T-helper 17 cell (primary cell): ENCODE measurements at places on chromosomes 2 and 18. TPM values are rescaled to one million over a fixed set of nuclear protein-coding genes. Genes with fewer than 3 reads are reported as not detected.

DNA sequence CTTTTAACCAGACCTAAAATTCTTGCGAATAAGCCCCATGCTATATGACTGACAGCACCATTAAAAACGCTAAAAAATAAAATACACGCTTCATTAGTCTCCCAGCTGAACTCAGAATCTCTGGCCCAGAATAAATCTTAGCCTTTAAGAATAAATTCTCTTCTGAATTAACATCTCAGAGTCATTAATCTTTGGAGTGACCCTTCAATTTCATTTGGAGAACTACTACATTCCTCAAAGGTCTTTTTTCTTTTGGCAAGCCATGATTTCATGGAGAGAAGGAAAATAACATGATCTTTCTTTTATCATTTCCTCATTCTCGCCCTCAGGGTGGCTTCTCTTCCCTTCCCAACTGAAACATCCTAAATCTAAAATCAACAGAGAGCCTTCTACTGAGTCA is 259.0 kb downstream of the AFF3 start:
- no peaks in the 10 kb centered on the region for H3K36me3 ChIP-seq
- H3K27me3 ChIP-seq, result peaks cover 10% of the 10 kb centered on the region
- H3K27ac ChIP-seq, result no peak overlapping the region
- H3K4me3 ChIP-seq, result no peak overlapping the region
- no peak for DNase-seq
- H3K4me1 ChIP-seq, result no peaks in the 10 kb centered on the region

- no peak for DNase-seq
- no peak overlapping the region for H3K4me3 ChIP-seq
- no peaks in the 10 kb centered on the region for H3K4me1 ChIP-seq
- H3K27me3 ChIP-seq, result no peaks in the 10 kb centered on the region
These were observed 101.5 kb upstream of the SETBP1 start for GRCh38 chr18:44579028-44579702.

The PAIP2B gene
- total RNA-seq, result 2.4 TPM

The SUPT7L gene
- 51.1 TPM for total RNA-seq

The ALS2 gene
- 6.7 TPM for total RNA-seq

GRCh38 chr2:212843409-212844199 is 305.0 kb upstream of the ERBB4 start:
- H3K4me1 ChIP-seq, result no peaks in the 10 kb centered on the region
- no peak for DNase-seq
- no peak overlapping the region for H3K4me3 ChIP-seq
- no peak overlapping the region for H3K27ac ChIP-seq
- H3K36me3 ChIP-seq, result no peaks in the 10 kb centered on the region

- peaks cover 11% of the 10 kb centered on the region for H3K4me1 ChIP-seq
- no peak overlapping the region for H3K4me3 ChIP-seq
- H3K36me3 ChIP-seq, result no peaks in the 10 kb centered on the region
- no peak overlapping the region for H3K27ac ChIP-seq
These were observed 9.6 kb upstream of the CHST10 start for GRCh38 chr2:100427111-100427510.

The ANKRD30B gene
- total RNA-seq, result not detected

GRCh38 chr18:70366174-70366573 is 77.3 kb downstream of the SOCS6 start:
- no peak for DNase-seq
- peaks cover 33% of the 10 kb centered on the region for H3K27me3 ChIP-seq
- H3K27ac ChIP-seq, result no peak overlapping the region
- peaks cover 2% of the 10 kb centered on the region for H3K36me3 ChIP-seq
- no peaks in the 10 kb centered on the region for H3K4me1 ChIP-seq
- H3K4me3 ChIP-seq, result no peak overlapping the region

DNA sequence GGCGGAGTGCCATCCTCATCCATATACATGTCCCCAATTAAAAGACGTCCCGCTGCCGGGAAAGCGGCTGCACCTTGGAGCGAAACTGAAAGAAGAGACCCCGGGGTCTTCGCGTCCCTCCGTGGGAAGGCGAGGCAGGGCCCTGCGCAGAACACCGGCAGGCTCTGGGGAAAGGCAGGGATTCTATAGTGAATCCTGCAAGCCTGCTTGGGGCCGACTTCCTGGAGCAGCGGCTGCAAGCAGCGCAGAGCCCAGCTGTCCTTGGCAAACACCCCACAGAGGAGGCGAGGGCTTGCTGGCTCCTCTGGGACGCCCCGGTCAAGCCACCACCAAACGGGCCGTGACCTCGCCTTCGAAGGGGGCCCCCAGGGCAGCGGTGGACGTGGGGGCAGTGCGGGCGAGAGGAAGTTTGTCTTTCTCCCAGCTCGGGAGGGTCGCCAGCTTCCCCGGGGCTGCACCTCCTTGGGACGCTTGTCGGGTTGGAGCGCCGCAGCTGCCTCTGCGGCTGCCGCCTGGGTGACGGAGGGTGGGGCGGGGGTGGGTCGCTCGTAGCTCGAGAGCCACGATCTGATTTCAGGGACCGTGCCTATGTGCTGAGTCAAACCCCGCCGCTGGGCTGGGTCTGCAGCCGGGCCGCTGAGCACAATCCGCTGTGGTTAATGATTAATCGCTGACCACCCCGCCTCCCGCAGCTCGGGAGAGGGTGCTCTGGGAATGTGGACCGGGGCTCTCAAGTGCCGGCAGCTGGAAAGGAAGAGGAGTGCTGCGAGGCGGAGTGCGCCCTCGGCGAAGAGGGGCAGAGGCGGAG is 486 bp upstream of the GPR39 start:
- H3K4me3 ChIP-seq, result peak overlapping the region; percentile 52
- H3K27me3 ChIP-seq, result peaks cover 16% of the 10 kb centered on the region
- peaks cover 2% of the 10 kb centered on the region for H3K36me3 ChIP-seq
- H3K4me1 ChIP-seq, result no peaks in the 10 kb centered on the region
- no peak overlapping the region for H3K27ac ChIP-seq

GRCh38 chr2:69012310-69013141 is 453 bp upstream of the ANTXR1 start:
- peaks cover 14% of the 10 kb centered on the region for H3K4me1 ChIP-seq
- H3K36me3 ChIP-seq, result peaks cover 5% of the 10 kb centered on the region
- H3K4me3 ChIP-seq, result peak overlapping the region; percentile 92
- H3K27me3 ChIP-seq, result peaks cover 70% of the 10 kb centered on the region
- no peak for DNase-seq
- H3K27ac ChIP-seq, result peak overlapping the region; percentile 84

- no peak for DNase-seq
- no peaks in the 10 kb centered on the region for H3K27me3 ChIP-seq
- no peak overlapping the region for H3K4me3 ChIP-seq
- no peaks in the 10 kb centered on the region for H3K4me1 ChIP-seq
These were observed 57.5 kb downstream of the WDPCP start for GRCh38 chr2:63530704-63531279.

GRCh38 chr18:50719471-50720324 is 100.1 kb downstream of the MRO start:
- H3K36me3 ChIP-seq, result no peaks in the 10 kb centered on the region
- H3K27me3 ChIP-seq, result peaks cover 15% of the 10 kb centered on the region
- H3K4me3 ChIP-seq, result no peak overlapping the region
- no peak overlapping the region for H3K27ac ChIP-seq
- DNase-seq, result no peak

GRCh38 chr2:235909358-235909757 is 258.8 kb downstream of the GBX2 start:
- peaks cover 22% of the 10 kb centered on the region for H3K27me3 ChIP-seq
- DNase-seq, result no peak
- no peaks in the 10 kb centered on the region for H3K4me1 ChIP-seq
- H3K27ac ChIP-seq, result no peak overlapping the region
- H3K36me3 ChIP-seq, result peaks cover under 1% of the 10 kb centered on the region

The EML6 gene
- total RNA-seq, result 2.2 TPM

The RUFY4 gene
- total RNA-seq, result not detected

The MAP4K3 gene
- total RNA-seq, result 19.7 TPM

GRCh38 chr2:240644171-240644651 is 18.9 kb downstream of the GPR35 start:
- no peaks in the 10 kb centered on the region for H3K36me3 ChIP-seq
- H3K27ac ChIP-seq, result no peak overlapping the region

GRCh38 chr2:9739531-9739964 is 103.7 kb upstream of the TAF1B start:
- no peak for DNase-seq
- H3K27ac ChIP-seq, result peak overlapping the region; percentile 93
- H3K4me3 ChIP-seq, result peak overlapping the region; percentile 87
- peaks cover 41% of the 10 kb centered on the region for H3K4me1 ChIP-seq
- no peaks in the 10 kb centered on the region for H3K36me3 ChIP-seq

DNA sequence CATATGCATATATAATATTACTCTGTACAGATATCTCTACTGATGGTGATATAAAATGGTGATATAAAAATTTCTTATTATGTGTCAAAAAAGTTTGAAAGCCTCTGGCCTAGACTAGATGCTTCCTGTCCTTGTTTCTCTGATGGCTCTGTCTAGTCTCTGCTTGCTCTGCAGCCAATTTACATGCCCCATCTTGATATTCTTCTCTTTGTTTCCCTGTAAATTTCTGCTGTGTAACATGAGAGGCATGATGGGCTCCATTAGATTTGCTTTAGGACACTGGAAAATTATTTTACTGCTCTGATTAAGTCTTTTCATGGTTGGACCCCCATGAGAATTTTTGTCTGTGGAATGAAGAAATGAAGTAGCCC is 24.3 kb downstream of the BABAM2 start:
- no peak overlapping the region for H3K4me3 ChIP-seq
- H3K27me3 ChIP-seq, result no peaks in the 10 kb centered on the region
- peaks cover 4% of the 10 kb centered on the region for H3K36me3 ChIP-seq
- DNase-seq, result no peak
- H3K27ac ChIP-seq, result no peak overlapping the region
- H3K4me1 ChIP-seq, result peaks cover 6% of the 10 kb centered on the region

The TDRD15 gene
- total RNA-seq, result 0.13 TPM

The CFAP53 gene
- total RNA-seq, result 0.70 TPM

The GBX2 gene
- not detected for total RNA-seq

GRCh38 chr2:216465579-216466195 is 33.0 kb upstream of the RPL37A start:
- H3K4me3 ChIP-seq, result no peak overlapping the region
- H3K27ac ChIP-seq, result no peak overlapping the region
- DNase-seq, result no peak
- peaks cover 3% of the 10 kb centered on the region for H3K36me3 ChIP-seq

- no peaks in the 10 kb centered on the region for H3K4me1 ChIP-seq
- H3K27me3 ChIP-seq, result peaks cover 18% of the 10 kb centered on the region
- DNase-seq, result no peak
- peaks cover 4% of the 10 kb centered on the region for H3K36me3 ChIP-seq
These were observed 6.9 kb upstream of the TRAF3IP1 start for GRCh38 chr2:238313289-238313990.

GRCh38 chr2:43230351-43230885 is 4.0 kb upstream of the ZFP36L2 start:
- peaks cover 2% of the 10 kb centered on the region for H3K36me3 ChIP-seq
- no peak overlapping the region for H3K4me3 ChIP-seq
- DNase-seq, result no peak
- H3K27me3 ChIP-seq, result no peaks in the 10 kb centered on the region
- H3K4me1 ChIP-seq, result peaks cover 16% of the 10 kb centered on the region

GRCh38 chr2:110866466-110866865 is 134.1 kb downstream of the ACOXL start:
- peaks cover 24% of the 10 kb centered on the region for H3K27me3 ChIP-seq
- H3K4me1 ChIP-seq, result peaks cover 25% of the 10 kb centered on the region
- DNase-seq, result no peak

DNA sequence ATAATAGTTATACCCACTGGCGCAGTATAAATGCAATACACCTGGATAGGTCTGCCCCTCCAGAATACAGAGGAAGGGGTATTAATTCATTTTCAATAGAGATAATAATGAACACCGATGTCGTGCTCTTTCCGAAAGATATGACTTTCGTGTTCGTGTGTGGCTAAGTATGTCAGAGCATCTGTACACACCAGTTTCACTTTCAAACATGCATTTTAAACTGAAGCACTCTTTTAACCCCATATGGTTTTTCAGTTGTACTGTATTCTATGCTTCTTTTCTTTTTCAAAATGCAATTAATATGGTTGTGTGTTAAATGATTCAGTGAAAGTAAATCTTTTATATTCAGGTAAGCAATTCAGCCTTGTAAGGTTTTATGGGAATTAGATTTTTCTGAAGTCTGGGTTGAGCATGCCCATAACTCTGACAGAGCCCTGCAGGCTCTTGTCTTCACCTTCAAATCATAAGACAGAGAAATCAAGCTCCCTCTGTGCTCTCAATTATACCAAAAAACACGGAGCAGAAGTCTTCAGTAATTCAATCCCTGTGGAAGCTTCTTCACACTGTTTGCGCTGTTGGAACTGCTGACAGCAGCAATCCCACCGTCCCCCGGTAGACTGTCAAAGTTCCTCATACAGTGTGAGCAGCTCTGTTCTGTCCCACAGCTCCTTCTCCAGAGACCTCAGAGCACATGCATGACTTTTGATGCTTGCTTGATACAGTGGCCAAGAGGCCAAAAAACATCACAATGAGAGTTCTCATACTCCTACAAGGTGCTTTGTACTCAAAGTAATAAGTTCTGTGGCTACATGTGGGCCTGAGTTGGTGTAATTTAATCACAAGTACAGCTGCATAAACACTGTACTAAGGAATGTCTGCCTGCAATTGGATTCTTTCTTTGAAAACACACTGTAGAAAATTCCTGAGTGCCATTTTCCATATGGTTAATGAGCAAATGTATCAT is 186.8 kb downstream of the ZNF521 start:
- peak overlapping the region; percentile 21 for H3K27ac ChIP-seq
- peak overlapping the region; percentile 59 for H3K4me3 ChIP-seq
- peaks cover 15% of the 10 kb centered on the region for H3K4me1 ChIP-seq

- H3K36me3 ChIP-seq, result no peaks in the 10 kb centered on the region
- DNase-seq, result no peak
These were observed 87.3 kb downstream of the INHBB start for GRCh38 chr2:120432976-120433815.

The SERPINB13 gene
- not detected for total RNA-seq

DNA sequence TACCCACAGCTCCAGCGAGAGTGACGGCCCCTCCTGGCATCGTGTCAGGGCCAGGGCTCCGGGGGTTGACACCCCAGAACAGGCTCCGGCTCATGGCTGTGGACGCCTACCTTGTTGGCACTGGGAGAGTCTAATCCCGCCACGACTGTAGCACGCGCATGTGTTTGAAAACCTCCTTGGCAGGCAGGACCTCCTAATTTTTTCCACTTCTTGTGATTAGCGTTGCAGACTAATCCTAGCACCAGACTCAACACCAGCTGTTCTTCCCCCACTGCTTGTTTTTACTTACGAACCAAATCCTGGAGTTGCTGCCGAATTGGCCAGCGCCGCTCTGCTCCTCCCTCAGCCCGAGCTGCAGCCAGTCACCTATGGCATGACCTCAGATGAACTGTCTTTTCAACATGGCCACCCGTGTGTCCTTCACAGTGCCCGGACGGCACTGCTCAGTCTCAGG is 110.7 kb downstream of the KLHL29 start:
- peaks cover 3% of the 10 kb centered on the region for H3K36me3 ChIP-seq
- peaks cover 5% of the 10 kb centered on the region for H3K27me3 ChIP-seq
- H3K4me1 ChIP-seq, result peaks cover 15% of the 10 kb centered on the region

- no peak for DNase-seq
- no peak overlapping the region for H3K4me3 ChIP-seq
- H3K27ac ChIP-seq, result no peak overlapping the region
- peaks cover 4% of the 10 kb centered on the region for H3K4me1 ChIP-seq
- H3K36me3 ChIP-seq, result no peaks in the 10 kb centered on the region
These were observed 21.8 kb upstream of the RPIA start for GRCh38 chr2:88669482-88670214.

GRCh38 chr2:149068225-149068995 is 29.9 kb downstream of the LYPD6B start:
- H3K36me3 ChIP-seq, result peaks cover 3% of the 10 kb centered on the region
- H3K4me1 ChIP-seq, result peaks cover 23% of the 10 kb centered on the region
- H3K27me3 ChIP-seq, result peaks cover 3% of the 10 kb centered on the region
- DNase-seq, result no peak
- H3K4me3 ChIP-seq, result no peak overlapping the region
- peak overlapping the region; percentile 82 for H3K27ac ChIP-seq
